ENCODE measurements at places on chromosomes 16 and 17.

DNA sequence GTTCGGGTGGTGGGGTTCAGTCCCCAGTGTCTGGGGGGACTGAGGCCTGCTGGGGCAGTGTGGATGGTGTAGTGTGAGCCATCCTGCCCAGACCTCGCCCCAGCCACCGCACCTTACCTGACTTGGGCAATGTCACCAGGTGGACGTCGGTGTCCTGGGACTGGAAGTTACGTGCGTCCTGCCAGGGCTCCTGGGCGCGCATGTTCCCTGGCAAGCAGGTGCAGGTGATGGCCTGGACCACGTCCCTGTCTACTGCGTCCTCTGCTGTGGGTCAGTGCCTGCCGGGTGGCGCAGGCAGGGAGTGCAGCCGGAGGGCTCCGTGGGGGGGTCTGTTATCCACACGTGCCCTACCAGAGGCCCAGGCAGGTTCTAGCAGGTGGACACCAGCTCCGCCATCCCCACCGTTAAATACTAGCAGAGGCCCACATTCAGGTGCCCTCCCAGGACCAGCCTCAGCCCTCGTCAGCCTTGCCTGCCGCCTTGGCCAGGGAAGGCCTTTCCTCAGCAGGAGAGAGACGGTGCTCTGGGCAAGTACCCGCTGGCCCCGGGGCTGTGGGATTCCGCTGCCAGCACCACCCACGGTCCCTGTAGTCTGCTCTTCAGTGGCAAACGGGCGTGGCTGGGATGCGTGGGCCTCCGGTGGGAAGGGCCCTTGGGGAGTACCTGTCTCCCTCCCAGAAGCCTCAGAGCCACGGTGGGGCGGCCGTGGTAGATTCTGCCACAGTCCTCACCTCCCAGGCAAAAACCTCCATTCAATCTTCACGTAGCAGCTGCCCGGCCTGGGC, 8.1 kb upstream of the DPEP1 start:
- no peak for DNase-seq

DNA sequence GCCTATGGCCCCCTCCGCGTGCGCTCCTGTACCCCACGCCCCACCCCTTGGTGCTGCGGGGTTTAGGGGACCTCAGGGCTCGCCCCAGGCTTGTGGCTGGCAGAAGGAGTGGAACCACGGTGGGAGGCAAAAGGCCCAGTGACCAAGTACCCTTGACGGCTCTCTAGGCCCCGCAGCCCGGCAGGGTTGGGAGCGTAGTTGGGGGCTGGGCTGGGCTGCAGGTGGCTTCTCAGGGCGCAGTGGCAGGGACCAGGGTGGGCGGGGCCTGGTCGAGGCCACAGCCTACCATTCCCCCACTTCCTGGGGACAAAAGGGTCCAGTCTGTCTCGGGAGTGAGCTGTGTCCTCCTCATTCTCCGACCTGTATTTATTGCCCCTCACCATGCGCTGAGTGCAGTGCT, 124.9 kb downstream of the RBFOX3 start:
- DNase-seq: no peak

DNA sequence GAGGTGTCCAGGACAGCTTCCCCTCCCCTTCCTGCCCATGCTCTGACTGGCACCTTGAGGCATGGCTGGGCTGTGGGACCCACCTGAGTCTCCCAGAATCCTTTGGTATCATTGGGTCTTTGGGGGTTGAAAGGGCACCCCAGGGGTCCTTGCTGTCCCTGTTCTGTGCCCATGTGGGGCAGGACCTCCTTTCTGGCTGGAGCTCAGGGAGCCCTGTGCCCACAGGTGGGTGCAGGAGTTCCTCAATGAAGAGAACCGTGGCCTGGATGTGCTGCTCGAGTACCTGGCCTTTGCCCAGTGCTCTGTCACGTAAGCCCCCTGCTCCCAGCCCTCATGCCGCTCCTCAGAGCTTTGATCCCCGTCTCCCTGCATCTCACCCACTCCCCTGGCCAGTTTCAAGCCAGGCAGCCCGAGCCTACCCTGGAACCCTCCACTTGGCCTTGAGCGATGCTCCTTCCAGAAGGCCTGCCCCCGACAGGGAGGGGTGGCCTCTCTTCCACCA, 11.8 kb downstream of the FMNL1 start:
- no peak for DNase-seq

GRCh38 chr17:34639706-34640425, 60.5 kb downstream of the TMEM132E start:
- no peak for DNase-seq

- DNase-seq: no peak
Observed at GRCh38 chr16:85689285-85689949, 663 bp upstream of the GINS2 start.

DNA sequence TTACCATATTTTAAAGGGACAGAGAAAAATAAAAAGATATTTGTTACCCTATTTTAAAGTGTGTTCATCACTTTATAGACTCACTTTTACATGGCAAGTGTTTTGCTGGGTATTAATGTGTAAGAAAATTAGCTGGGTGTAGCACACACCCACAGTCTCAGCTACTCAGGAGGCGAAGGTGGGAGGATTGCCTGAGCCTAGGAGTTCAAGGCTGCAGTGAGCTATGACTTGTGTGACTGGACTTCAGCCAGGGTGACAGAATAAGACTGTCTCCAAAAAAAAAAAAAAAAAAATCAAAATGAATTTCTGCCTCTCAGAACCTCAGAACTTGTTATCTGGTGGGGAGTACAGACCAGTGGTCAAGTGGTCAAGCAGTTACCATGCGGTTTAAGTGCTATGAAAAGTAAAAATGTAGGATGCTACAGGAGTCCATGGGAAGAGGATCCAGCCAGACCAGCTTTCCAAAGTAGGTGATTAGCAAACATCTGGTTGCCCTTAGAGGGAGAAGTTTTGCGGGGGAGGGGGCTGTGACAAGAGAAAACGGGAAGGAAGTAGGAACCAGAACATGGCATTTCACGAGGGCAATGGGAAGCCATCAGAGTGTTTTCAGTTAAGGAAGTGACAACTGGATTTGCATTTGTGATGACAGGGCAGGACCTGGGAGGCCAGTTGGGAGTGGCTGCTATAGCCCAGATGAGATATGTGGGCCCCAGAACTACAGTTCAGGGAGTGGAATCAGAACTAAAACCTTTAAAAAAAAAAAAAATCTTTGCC, 13.9 kb downstream of the CNEP1R1 start:
- no peak for DNase-seq

- DNase-seq: no peak
Observed at GRCh38 chr16:85144026-85144915, 32.0 kb upstream of the CIBAR2 start.

DNA sequence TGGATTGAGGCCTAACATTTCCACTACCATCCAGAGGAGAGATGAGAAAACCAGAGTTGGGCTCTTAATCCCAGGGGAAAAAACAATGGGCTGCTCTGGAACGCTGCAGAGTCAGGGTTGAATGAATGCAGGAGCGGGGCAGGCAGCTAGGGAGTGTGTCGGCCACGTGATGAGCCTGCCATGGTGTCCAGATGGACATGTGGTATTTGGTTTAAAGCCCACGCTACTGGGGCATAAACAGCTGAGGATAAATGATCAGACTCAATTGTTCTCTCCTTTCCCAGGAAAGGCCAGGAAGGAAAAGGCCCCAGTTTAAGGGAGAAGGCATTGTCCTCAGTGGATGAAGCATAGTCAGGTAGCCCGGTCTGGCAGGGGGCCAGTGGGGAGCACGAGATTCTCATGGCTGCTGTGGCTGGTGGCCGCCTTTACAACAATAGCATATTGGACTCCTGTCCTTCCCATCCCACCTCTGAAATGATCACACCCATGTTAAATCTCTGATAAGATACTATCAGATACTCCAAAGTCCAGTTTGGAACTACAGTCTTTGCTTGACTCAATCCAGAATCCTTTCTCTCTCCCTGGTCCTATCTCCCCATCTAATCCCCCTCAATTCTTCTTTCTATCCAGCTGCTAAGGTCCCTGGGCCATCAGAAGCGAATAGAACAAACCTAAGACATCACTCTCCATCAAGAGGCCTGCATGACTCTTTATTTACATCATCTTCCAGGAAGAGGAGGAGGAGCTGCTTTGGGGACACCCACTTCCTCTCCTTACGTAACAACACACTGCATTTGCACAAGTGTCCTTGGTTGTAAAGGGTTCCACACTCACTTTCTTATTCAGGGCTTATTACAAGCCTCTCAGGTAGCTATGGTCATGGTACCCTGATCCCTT, 20.4 kb downstream of the CA4 start:
- no peak for DNase-seq

- no peak for DNase-seq
Observed at GRCh38 chr16:82567175-82567574, 59.6 kb upstream of the CDH13 start.

DNA sequence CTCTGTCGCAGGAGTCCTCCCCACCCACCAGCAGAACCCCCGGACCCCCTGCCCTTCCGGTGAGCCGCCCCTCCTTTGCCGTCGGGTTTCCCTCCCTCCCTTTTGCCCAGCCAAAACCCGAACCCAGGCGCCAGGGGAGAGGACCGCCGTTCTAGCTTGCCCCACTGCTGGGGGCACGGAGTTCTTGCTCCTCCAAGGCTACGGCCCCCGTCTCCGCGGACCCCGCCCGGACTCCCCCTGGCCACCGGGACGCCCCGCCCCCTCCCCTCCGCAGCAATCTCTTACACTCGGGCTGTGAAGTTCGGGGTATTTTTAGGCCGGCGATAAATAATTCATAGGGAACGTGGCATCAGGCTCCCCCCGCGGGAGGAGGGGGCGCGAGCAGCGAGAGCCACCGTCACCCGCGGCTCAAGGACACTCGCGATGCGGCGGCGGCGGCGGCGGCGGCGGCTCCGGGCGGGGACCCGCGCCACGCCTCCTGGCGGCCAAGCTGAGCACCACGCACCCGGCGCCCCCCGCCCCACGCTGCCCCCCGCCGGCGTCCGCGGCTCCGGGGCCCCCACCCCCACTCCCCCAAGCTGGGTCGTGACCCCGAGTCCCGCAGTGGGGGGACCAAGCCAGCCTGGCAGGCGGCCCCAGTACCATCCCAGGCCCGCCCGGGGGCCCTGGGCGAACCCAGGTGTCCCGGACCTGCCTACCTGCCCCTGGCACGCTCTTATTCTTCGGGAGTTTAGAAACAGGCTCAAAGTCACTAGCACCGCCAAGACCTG, at the start of gene GRIN2C:
TSS of gene GRIN2C (minus strand) at position 427 of the 770 bp plus-strand sequence. CDS start 4,793 bp downstream, outside the sequence.
- DNase-seq: peak; percentile 70

- no peak for DNase-seq
Observed at GRCh38 chr17:34843682-34844081, 117.6 kb downstream of the CCT6B start.

DNA sequence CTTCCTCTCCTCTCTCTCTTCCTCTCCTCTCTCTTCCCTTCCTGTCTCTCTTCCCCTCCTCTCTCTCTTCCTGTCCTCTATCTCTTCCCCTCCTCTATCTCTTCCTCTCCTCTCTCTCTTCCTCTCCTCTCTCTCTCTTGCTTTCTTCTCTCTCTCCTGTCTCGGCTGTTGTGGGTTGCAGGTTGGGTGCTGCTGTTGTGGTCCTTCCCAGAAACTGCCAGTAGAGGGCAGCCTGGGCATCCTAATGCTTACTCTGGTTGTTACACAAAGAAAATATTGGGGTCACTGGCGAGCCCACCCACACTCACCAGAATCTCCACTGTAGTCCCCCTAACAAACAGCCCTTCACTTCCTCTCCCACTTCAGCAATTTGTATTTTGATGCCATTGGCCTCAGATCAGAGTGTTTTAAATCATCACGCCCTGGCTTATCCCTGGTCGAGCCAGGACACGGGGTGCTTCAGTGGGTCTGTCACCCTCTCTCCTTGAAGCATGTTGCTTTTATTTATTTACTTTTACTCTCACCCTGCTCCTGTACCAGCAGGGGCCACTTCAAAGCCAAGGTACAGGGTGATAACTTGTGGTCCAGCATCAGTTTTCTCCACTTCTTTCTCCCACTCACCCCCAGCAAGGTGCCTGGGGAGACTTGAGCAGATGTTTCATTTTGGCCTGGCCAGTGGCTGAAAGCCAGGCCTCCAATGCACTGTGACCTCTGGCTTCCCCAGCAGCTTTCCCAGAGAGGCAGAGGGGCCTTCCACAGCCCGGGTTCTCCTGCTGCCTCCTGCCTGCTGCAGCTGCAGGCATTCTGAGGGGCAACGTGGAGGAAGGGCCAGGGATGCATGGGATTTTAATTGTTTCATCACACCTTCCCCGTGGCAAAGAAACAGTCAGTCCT, 4.7 kb upstream of the MMP15 start:
- DNase-seq: peak; percentile 61

DNA sequence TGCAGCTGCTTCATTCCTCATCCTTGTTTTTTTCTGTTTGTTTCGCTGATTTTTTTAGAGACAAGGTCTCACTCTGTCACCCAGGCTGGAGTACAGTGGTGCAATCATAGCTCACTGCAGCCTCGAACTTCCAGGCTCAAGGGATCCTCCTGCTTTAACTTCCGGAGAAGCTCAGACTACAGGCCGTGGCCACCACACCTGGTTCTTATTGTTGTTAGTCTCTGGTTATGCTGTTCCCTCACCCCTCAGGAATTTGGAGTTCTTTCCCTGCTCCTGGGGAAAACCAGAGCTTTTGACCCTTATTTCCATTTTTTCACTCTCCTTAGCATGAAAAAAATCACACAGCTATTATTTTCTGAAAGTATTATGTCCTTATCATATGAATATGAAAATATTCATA, 1.8 kb downstream of the ODF4 start:
- DNase-seq: no peak

DNA sequence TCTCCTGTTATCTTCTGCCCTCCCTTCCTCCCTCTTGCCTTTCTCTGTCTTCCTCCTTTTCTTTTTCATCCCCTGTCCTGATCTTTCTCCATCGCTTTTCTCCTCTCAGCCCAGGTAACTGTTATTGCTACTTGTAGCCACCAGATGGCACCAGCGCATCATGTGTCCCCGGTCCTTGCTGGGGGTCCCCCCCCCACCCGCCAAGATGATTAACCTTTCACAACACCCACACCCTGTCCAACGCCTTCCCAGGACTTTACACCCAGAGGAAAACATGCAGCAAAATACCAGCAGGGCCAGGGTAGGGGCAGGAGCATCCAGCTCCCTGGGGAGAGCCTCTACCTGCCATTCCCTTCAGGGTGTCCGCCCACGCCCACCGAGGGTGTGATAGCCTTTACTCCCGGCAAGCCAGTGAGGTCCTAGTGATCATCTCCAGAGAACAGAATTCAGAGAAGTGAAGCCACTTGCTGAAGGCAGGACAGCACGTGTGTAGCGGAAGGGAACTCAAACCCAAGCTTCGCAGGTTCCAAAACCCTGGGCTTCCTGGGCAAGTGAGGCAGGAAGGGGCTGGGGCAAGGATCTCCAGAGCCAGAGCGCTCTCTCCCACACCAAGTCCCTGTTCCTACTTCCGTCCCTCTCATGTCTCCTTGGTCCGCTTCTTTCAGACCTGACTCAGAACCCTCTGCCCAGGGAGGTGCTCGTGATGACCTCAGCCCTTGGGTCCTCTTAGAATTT, 13.4 kb upstream of the TAC4 start:
- peak; percentile 80 for DNase-seq

Data from HEK293T (cell line).